Psoas muscle (tissue), 8 donors: ENCODE measurements at places on chromosomes 2 and 18. TPM values are rescaled to one million over a fixed set of nuclear protein-coding genes. Genes with fewer than 3 reads are reported as not detected.

GRCh38 chr2:41142478-41142877, 690.6 kb upstream of the SLC8A1 start:
- no peak for DNase-seq

DNA sequence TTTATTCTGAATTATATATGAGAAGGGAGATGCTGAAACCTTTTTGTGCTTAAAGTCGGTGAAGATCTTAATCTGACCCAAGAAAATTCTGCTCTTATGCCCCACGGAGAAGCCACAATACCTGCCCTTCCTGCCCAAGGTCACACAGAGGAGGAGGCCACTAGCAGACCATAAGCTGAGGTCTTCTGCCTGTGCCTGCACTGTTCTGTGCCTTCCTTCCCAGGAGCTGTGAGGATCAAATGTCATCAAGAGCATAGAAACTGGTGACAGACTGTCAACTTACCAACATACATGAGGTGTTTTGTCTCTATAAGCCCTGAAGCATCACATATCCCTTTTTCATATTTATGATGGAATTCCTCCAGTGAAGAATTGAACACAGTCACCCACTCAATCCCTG, 233.3 kb downstream of the C1D start:
- no peak for DNase-seq

- no peak for DNase-seq
Measured at GRCh38 chr18:61388010-61388409, 54.8 kb downstream of the CDH20 start.

DNA sequence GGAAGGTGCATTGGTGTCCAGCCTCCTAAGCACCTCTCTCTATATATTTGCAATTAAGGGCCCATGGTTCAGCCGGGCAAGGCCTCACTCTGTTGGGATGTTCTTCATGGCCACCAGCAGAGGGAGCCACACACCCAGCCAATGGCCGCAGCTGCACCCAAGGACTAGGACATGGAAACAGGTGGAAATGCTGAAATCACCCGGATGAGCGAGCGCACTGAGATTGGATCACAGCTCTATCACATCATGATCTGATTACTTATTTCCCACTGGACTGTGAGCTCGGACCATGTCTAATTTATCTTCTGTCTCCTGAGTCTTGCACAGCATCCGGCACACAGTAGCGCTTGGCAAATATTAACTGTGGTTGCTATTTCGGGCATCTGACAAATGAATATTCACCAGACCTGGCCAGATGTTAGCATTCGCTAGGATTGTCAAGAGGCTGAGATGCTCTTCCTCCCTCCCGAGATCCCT, 31.2 kb downstream of the KIF3C start:
- peak; percentile 70 for DNase-seq

GRCh38 chr2:173355132-173355865, 627 bp downstream of the CDCA7 start:
- peak; percentile 69 for DNase-seq

DNA sequence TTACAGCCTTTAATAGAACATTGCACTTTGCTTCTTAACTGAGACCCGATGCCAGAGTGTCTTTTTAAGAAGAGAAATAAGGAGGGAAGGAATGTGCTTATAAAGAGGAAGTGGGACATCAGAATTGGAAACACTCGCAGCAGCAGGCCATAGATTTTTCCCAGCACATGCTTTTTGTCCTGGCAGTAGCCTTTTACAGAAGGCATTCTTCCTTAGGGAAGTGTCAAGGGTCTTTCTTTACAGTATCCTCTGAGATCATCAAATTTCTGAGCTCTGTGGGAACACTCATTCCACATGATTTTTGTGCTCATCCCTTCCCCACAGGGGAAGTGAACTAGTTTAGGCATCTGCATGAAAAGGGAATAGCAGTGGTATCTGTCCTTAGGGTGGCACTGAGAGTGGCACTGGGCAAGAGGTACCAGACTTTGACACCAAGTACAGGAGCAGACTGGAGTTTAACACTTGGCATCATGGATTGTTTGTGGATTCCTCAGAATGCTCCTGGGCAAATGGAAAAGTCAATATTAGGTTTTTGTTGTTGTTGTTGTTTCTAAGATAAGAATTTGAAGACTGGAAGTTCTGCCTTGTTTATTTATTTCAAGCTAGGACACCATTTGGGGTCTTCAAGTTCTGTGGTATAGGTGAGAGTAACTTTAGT, 4.1 kb downstream of the MYO1B start:
- DNase-seq = no peak

- DNase-seq = no peak
Measured at GRCh38 chr2:105324732-105325131, 4.8 kb downstream of the TGFBRAP1 start.

DNA sequence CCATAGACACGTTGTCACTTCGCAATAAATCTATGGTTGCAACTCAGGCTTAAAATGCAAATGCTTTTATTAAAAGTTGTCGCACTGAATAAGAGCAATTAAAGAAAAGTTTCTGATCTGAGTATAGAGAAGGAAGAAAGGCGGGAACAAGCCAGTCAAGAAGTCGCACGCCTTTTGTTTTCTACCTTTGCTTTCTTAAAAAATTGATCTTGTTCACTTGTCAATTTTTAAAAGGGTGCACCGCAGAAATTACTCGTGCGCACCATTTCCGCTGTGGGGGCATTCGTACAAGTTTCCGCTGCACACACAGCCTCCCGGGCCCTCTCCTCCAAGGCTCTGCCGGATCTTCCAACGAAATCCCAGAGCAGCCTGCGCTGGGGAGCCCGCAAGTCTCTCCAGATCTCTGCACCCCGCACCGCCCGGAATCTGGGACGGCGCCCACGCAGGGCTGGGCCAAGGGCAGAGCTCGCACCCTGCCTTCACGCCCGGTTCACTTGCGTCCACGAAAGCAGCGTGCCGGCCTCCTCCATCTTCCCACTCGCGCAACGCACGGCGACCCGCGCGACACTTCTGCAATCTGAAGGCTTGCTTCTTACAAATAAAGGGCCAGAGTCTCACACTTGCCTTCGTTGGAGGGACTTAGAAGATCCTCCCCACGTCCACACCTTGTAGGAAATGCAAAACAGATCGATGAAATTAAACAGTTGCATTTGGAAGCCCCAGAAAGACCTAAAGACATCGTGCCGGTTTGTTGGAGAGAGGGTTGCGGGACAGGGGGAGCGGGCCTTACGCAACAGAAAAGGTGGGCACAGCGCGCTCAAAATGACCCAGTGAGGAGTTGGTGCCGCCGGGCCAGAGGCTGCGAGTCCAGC, 2.6 kb upstream of the SALL3 start:
- no peak for DNase-seq

DNA sequence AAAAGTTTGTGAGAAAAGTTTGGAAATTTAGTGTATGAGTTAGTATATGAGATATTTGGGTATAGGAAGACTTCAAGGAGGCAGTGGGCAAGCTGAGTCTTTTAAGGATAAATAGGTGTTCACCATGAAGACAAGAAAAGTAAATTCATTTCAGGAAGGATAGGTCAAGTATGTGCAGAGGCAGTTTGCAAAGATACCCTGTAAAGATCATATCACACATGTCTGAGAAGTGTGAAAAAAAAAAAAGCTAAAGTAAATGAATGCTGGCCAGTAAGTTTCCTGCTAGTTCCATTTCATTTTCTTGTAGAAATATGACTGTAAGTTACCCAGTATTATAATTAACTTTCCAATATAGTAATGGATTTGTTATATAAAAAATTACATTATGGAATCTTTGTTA, 131.0 kb downstream of the PHLPP1 start:
- DNase-seq = no peak

- no peak for DNase-seq
Measured at GRCh38 chr18:67794521-67794920, 278.0 kb upstream of the DSEL start.

GRCh38 chr2:16546128-16546754, 119.4 kb downstream of the CYRIA start:
- DNase-seq = no peak

DNA sequence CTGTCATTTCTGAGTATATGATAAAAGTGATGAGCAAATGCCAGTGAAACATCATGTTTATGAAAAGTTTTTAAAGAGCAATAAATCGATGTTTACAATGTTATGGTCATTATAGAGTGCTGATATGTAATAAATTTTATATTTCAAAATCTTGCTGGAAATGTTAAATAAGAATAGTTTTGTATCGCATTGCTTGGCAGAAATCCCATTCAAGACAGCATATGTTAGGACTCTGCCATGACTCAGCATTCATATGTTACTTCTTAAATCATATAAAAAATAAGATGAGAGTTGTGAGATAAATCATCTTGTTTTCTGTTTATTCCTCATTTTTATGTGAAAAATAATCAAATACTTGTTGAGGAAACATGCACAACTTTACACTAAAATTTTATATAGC, 949.9 kb upstream of the NRXN1 start:
- no peak for DNase-seq

DNA sequence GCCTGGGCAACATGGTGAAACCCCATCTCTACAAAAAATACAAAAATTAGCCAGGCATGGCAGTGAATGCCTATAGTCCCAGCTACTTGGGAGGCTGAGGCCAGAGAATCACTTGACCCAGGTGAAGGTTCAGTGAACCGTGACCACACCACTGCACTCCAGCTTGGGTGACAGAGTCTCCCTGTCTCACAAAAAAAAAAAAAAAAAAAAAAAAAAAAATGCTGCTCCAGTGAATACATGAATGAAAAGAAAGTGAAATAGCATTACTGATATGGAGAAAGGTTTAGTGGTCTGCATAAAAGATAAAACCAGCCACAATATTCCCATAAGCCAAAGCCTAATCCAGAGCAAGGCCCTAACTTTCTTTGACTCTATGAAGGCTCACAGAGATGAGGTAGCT, 44.5 kb downstream of the METTL8 start:
- no peak for DNase-seq

- DNase-seq = no peak
Measured at GRCh38 chr2:120209427-120210269, 13.6 kb downstream of the TMEM185B start.

DNA sequence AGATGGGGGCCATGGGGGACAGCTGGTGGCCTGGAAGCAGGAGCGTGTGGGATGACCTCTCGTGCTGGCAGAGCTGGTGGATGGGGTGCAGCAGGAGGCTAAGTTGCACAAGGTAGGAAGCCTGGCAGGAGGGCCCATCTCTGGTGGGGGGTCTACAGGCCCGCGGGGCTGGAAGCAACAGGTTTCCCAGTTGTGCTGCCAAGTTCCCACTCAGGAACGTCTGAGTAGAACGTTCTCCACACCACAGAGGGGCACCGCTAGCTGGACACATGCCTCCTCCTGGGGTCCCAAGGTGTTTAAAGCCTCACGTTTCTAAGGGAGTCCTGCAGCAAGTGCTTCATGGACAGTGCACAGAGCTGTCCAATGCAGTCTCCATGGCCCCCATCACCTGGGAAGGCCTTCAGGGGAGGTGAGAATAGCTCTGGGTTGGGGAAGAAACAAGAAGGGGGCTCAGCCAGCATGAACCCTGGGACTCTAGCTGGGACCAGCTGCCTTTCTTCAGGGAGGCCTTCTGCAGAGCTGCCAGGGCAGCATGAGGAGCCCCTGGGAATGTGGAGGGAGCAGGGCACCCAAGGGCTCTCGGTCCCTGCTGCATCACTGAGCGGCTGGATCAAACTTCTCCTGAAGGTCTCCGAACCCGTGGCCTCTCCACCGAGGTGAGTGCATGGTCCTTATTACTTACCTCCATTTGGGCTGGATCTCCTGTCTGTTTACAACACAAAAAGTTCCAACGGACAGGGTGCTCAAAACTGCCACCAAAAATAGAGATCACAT, 80.0 kb downstream of the TWIST2 start:
- DNase-seq = no peak

GRCh38 chr2:51265539-51265938, 233.6 kb upstream of the NRXN1 start:
- DNase-seq = no peak

The IRS1 gene
- 11.9 TPM for total RNA-seq

The GALR1 gene
- total RNA-seq = not detected

The FZD7 gene
- 32.1 TPM for total RNA-seq

The MYL1 gene
- total RNA-seq = 9,971 TPM

The CPLX4 gene
- total RNA-seq = not detected

The DSG2 gene
- 0.86 TPM for total RNA-seq

The COLEC12 gene
- 6.4 TPM for total RNA-seq
